NB4 (cell line): ENCODE measurements at places on chromosomes 3 and 15.

DNA sequence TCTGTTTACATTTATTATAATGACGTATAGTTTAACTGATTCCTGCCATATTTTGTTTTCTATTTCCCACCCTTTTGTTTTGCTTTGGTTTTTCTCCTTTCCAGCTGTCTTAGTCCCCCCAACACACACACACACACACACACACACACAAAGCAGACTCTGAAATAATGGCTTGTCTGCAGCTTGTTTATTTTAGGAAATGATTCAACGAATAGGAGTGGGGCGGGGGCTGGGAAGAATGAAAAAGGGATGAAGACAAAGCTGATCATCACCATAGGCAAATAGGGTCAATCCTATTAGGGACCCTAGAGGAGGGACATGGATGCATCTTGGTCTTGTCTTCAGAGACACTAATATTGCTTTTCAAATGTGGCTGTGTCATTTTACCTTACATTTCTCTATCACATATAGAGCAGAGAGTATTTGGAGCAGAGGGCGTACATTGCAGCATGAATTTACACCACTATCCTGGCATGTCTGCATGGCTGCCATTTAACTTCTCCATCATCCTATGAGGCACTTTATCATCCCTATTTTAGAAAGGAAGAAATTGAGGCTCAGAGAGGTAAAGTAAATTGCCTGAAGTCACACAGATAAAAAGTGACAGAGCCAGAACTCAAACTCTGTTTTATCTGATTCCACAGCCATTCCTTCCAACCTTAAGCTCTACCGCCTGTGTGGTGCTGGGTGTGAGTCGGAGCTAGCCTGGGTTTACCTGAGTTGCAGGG is 147.2 kb upstream of the TPM1 start:
- DNase-seq = no peak

GRCh38 chr3:194205675-194206133 is 69.8 kb downstream of the HES1 start:
- peak; percentile 76 for DNase-seq

- no peak for DNase-seq
Measured at GRCh38 chr15:25801586-25802284, 61.4 kb downstream of the ATP10A start.

DNA sequence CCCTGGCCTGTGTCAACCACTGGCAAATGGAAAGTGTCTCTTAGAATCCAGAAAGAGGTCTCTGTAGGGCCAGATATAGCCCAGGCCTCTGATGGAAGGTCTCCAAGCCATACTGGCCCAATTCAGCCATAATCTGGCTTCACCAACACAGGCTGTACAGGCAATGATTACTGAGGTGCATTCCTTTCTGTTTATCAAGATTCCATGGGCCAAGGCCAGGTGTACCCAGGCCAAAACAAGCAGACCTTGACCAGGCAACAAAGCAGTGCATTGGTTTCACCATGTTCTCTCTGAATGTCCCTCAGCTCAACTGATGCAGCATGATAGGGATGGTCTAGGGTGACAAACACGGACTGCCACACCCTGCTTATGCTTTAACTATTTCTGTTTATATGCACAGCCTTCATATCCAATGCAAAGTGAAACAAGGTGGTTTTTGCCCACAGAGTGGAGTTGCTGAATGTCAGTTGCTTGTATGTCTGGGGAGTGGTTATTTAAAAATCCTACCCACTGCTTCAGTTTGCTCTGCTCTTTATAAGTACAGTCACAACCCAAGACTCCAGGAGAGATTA is 25.2 kb downstream of the CCNL1 start:
- no peak for DNase-seq

DNA sequence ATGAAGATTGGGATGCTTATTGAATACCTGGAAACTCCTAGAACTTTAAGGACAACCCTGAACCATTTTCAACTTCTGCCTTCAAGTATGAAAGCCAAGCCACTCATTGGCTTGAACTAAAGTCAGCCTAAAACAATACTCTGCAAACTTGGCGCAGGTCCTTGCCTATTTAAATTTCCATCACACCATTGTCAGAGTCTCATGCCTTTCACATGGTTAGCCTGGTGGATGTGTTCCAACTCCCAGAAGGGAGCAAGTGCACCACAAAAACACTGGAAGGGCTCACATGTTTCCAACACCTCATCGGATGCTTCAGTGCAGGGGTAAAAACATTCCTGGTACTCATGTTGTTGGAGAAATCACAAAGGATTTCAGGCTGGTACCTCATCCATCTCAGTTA is 511.6 kb upstream of the MDFIC2 start:
- no peak for DNase-seq

GRCh38 chr15:32908135-32908801 is 190.5 kb downstream of the GREM1 start:
- peak; percentile 3 for DNase-seq

- DNase-seq = no peak
Measured at GRCh38 chr15:60557191-60557618, 78.3 kb upstream of the ICE2 start.

DNA sequence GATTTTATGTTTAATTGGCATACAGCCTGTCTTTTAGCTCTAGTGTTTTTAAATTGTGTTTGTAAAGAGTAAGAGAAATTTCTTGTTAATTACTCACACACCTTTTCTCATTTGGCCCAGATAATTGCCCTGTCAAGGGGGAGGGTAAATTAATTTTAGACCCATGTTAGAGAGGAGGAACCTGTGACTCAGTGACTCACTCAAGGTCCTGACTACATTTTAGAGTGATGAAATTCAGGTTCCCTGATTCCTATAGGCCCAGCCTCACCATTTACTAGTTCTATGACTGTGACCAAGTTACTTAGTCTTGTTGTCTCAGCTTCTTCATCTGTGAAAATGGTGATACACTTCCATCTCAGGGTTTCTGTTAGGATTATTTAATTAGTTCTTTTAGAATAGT is 125.2 kb upstream of the DPH6 start:
- DNase-seq = no peak

GRCh38 chr3:12918231-12918630 is 76.9 kb upstream of the RPL32 start:
- no peak for DNase-seq

- peak; percentile 32 for DNase-seq
Measured at GRCh38 chr15:90030376-90030775, 29.3 kb downstream of the ZNF710 start.

DNA sequence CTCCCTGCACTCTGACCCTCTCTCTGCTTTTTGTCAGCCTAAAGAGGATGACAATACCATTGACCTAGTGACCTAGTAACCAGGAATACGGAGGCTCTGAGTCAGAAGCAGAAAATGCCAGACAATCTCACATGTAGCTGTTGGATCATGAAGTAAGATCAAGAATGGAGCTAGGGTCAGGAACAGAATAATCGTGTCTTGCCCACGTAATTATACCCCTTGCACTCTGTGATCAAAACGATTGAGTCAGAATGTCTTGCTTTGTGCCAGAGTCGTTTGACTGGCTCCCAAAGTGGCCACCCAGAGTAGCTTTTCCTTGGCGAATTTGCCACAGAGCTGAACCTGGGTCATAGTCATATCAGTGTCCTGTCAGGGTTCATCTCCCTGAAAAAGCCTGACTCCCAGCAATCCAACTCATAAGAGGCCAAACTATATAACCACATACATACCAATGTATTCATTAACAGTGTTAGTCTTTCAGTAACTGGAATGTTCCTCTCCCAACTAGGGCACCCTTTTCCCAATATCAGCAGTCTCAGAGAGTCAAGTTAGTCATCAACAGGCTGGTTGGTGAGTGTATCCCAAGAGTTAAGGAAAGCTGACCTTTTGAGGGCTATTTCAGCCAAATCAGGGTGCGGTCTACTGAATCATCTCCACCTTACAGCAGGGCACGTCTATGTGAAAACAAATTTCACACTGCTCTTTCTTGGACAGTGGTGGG is 5.0 kb upstream of the CDV3 start:
- DNase-seq = no peak

GRCh38 chr3:161700998-161701397 is 204.4 kb downstream of the OTOL1 start:
- no peak for DNase-seq

DNA sequence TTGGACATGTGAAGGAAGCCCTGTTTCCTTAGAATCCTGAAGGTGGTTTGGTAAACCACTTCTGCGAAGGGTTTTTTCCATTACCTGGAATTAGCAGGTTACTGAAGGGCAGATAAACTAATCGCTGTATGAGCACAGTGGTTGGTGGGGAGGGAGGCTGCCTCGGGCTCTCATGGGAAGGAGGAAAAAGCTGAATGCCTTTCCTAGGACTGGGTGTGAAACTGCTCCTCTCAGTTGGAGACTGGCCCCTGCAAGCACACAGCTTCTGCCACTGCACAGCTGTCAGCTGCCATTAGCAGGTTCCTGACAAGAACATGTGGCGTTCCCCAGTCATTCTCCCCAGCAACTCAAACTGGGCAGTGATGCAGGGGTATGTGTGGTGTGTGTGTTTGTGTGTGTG is 376.3 kb downstream of the GAP43 start:
- DNase-seq = no peak

DNA sequence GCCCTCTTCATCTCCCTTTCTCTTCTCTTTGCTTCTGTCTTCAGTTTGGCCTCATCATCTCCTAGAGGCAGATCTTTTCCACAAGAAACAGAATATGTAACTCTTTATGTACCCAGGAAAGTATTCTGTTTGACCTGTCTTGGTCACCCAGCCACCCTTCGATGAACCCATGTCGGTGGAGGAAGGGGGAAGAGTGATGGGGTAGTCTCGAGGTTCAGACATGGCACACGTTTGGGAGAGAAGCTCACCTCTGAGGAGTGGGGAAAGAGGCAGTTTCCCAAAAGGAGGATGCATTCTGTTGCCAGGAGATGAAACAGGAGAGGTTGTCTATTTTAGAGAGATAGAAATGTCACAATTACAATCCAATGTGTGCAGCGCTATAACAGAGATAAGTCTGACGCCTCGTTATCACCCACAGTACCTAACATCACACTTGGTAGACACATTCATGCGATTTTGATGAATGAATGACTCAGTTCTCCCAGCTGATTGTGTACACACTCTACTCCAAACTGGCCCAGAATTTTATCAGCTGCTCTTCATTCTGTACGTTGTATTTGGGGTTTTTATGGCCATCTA is 722 bp upstream of the CCDC50 start:
- no peak for DNase-seq

GRCh38 chr15:59678620-59679019 is 10.5 kb downstream of the BNIP2 start:
- no peak for DNase-seq
